ENCODE measurements at places on chromosomes 6 and 20.

DNA sequence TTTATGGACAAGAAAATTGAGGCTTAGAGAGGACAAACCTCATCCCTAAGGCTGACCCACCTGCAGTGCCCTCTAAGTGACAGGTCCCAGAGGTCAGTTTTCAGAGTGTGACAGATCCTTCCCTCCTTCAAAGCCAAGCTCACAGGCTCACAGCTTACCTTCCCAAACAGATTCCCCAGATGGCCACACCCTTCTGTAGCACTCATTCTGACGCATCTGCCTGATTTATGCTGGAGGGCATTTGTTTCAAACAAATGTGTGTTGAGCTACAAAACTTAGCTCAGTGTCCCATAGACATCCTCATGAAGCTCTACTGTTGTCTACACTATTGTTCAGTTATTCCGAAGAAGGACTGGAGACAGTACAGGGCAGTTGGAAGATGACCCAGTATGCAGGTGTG is 60.6 kb upstream of the RIN2 start:
- no peak for DNase-seq

- no peak for DNase-seq
Measured at GRCh38 chr20:49725694-49726093, 12.0 kb upstream of the B4GALT5 start.

DNA sequence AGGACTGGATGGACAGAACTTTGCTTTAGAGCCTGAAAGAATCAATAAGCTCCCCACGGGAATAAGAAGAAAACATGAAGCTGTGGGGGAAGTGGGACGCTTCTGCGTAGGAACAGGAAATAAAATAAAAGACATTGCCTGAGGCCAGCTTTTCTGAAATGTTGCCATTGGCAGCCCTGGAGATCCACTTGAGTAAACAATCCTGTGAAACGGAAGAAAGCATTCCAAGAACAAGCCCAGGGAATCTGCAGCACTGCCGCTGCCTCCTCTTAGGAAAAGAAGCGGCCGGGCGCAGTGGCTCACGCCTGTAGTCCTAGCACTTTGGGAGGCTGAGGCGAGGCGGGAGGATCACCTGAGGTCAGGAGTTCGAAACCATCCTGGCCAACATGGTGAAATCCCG is 182.3 kb upstream of the RALGAPA2 start:
- no peak for DNase-seq

DNA sequence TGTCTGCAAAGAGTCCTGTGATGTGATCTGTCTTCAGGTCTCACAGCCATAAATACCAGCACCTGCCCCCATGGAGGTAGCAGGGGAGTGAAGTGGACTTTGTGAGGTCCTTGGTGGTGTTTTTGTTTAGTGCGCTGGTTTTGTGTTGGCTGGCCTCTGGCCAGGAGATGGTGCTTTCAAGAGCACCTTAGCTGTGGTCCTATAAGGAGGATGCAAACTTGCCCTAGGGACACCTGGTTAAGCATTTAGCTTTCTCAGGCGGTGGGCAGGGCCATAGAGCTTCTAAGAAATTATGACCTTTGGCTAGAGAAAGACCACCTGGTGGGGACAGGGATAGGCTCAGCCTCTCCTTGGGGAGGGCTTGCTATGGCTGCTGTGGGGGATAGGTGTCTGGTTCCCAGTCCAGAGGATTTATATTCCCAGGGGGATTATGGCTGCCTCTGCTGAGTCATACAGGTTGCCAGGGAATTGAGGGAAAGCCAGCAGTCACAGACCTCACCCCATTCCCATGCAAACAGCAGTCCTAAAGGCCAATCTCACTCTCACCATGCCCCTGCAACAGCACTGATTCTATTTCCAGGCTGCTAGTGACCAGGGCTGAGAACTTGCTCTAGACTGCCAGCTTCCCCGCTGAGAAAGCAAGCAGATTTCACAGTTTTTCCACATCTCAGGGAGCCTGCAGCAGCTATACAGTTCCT is 259.3 kb downstream of the TFAP2B start:
- DNase-seq = no peak

GRCh38 chr20:63749597-63750508 is 10.3 kb downstream of the SLC2A4RG start:
- DNase-seq = no peak

DNA sequence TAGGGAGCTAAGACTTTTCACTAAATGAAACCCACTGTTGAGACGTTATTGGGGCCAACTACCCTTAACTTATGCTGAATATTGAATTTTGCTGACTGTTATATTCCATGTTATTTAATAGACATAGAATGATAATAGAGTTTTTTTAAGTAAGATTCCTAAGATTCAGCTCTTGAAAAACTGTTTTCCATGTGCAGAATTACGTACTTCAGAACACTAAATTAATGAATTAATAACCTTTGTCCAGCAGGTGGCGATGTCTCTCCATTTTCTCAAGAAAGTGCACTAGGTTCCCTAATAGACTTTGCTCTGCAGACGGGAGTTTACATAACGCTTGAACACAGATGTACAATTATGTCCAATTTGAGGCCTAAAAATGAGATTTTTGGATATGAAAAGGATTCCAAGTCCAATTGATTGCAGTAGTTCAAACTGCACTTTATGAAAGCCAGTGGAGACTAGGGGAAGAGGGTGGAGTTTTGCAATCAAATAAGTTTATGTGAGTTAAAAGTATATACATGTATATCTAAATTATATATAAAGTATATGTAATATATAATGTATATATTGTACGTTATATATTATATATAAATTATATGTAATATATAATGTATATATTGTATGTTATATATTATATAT is 282.1 kb downstream of the UST start:
- no peak for DNase-seq

GRCh38 chr20:51492167-51493092 is 50.1 kb downstream of the NFATC2 start:
- no peak for DNase-seq

GRCh38 chr20:22303523-22303922 is 280.8 kb downstream of the FOXA2 start:
- DNase-seq = no peak

DNA sequence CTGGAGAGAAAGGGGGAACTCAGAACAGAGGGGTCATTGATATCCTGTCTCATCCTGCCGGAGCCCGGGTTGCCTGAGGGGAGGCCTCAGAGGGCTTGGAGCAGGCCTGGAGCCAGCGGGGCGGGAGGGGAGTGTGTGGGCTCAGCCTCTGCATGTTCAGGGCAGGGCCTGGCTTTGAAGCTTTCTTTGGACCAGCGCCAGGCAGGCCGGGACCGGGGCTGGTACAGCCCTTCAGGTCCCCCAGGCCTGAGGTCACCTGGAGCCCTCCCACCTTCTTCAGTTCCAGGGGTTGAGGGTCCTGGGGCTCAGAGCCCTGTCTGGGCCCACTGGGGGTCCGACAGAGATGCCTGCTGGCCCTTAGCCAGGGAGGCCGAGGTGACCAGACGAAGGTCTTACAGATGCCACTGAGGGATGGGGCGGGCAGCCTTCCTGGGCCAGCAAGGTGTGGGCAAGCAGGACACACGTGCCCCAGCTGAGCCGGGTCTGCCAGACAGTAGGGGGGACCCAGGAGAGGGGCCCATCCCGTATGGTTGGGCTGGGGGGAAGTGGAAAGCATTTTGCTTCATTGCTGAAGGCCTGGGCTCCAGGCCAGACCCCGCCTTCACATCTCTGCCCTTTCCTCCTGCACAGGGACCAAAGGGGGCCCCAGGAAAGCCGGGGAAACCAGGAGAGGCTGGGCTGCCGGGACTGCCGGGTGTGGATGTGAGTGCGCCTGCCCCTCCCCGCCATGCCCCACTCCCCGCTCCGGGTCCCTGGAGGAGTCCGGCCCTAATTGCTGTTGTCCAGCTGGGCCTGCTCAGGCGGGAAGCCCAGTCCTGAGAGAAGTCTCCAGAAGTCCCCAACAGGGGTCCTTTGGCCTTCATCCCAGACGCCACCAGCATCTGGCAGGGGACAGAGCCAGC is 2.0 kb downstream of the COL9A3 start:
- no peak for DNase-seq

GRCh38 chr6:89409461-89410035 is 2.5 kb downstream of the RRAGD start:
- no peak for DNase-seq

GRCh38 chr6:155628306-155628705 is 172.7 kb upstream of the NOX3 start:
- DNase-seq = no peak

DNA sequence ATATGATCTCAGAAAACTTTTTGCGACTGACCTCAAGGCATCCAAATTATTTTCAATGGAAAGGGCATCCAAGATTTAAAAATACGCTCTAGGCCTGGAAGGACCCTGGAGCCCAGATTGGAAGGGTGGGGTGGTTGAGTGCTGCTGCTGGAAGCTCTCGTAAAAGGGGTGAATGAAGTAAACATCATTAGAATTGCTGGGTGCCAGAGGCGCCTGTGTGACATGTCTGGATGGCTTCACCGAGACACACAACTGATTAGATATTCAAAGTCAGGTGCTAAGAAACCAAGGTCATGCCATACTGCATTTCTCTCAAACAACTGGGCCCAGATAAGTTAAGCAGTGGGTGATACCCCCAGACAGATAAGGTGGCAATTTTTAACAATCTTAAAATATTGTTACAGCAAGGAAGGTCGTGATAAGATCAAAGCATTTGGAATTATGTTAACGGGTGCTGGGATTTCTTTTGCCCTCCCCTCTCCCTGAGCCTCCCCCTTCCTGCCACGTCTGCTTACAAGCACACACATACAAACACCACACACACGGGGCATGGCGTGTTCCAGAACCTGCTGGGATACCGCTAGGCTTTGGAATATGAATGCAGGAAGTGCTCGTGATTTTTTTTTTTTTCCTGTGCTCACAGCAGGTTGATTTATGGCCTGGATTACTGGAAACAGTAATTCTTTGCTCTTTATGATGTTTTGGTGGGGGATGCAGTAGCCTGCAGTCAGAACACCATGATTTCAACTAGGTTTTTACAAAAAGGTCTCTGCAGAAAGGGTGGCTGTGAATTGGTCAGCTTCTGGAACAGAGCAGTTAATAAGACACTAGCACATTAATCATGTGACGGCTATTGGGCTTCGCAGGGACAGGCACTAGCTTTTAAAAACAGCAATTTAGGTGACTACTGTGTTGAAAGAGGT is 551.2 kb downstream of the QKI start:
- no peak for DNase-seq

GRCh38 chr6:125050663-125051318 is 88.6 kb downstream of the RNF217 start:
- DNase-seq = no peak

DNA sequence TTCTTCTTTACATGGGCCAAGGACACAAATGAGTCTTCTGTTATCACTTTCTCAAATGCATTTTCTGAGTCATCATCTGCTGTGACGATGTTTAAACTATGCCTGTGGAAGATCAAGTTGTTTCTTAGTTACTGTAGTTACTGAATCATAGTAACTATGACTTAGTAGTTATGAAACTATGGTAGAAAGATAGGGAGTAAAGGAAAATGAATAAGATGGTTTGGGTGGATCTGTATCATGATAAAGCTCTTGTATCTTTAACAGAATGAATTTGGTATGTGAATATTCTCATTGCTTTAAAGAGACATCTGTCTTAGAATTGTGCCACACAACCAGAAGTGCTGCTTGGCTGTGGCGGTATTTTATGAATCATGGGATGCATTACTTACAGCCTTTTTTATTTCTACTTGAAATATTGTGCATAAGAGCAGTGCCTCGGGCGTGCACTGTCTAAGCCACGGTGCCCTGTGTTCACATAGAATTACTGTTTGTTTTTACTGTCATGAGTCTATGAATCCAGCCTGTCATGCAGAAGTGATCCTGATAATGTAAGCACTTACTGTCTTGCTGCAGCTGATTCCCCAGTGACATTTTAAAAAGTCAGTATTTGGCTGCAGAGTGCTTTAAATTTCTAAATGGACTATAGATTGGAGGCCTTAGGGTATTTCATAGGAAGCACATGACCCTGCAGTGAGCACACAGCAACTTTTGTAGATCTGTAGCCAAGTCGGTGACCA is 215.2 kb downstream of the TMEM242 start:
- no peak for DNase-seq

GRCh38 chr6:71326611-71327010 is 38.0 kb downstream of the OGFRL1 start:
- no peak for DNase-seq

- DNase-seq = no peak
Measured at GRCh38 chr20:62508641-62509051, 32.9 kb upstream of the GATA5 start.

DNA sequence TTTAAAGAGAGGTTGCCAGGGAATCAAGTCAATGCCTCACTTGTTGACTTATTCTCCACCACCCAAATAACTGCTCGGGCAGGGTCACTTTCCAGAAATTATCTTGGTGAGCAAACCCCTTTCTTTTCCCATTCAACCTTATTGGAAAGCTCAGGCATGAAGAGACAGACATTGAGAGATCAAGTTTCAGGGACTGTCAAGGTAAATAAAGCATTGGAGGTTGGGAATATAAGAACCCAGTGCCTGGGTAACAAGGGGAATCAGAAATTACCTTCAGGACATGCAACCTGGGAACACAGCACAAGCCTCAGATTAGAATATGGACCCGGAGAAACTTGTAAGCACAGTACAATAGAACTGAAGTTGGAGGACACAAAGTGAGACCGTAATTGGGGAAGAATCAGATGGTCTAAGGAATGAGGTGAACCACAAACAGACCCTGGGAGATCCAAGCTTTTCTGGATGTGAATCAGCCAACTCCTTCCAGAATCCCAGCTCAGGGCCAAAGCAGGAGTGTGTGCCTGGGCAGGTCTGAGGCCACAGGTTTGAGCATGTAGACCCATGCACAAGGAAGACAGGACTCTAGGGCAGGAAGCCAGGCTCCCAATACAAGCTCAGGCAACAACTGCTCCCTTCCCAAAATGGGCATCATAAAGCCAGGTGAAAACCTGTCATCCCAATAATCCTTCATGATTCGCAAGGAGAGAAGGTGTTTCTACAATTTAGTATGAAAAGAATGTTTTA is 512.8 kb downstream of the MAFB start:
- no peak for DNase-seq

GRCh38 chr20:57563522-57563921 is 2.6 kb downstream of the PCK1 start:
- DNase-seq = no peak

DNA sequence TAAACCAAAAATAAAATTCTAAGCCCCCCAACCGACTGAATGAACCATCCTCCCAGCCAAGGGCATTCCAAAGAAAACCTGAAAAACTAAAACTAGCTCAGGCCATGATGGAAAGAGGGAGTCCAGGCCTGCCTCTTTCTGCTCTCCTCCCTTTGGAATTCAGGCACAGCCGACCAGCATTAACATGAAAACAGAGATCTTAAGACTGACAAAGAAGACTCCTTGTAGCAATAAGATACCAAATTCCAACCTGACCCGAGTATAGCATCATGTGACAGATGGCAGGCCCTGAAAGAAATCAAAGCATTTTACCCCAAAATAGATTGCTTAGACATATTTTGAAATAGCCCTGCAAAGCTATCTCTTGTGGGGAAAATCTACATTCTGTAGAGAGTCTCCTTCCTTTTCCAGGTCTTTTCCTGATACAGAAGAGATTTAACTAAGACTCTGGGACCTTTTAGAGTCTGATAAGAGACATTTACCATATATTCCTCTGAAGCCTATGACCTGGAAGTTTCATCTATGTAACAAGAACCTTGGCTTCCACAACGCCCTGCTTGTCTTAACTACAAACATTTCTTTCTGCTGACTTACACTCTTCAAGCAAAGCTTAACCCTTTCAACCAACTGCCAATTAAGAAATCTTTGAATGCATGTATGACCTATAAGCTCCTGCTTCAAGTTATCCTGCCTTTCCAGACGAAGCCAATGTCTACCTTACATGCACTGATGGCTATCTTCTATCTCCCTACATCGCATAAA is 22.2 kb upstream of the TXLNB start:
- no peak for DNase-seq

Data from cortex of kidney (tissue), 1 donor.